ENCODE measurements at places on chromosomes 7 and 10.

DNA sequence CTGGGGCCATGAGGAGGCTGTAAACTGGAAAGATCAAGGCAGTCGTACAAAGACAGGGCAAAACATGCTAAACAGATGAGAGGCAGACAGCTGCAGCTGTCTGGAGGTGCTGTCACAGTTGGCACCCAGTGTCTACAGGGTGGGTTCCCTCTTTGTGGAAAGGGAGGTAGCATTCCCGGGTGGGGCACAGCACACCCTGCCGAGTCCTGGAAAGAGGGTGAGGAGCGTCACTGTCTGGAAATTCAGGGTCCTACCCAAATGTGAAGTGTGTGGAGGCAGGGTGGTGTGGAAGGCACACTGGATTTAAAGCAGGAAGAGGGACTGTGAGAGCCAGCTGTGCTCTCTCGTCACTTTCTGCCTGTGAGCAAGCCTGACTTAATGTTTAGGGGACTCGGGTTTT, 356.2 kb downstream of the SDK1 start:
- no peak for DNase-seq

DNA sequence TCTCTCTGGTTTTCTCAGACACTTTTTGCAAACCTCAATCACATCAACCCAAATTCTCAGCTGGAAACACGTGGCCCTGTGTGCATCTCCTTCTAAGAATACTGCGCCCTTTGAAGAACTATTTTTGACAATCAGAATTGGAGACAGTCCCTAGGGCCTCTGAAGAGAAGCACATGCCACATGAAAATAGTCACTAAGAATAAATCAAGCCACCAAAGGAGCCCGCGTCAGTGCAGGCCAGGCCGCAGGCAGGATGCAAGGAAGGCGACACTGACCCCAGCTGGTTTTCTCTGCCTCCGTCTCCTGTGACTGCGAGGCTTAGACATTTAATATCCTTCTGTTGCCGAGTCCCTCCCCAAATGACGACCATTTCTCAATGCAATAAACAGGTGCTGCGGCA, 88.0 kb upstream of the ADAM12 start:
- no peak for DNase-seq

GRCh38 chr10:846126-846685, 85.3 kb downstream of the LARP4B start:
- DNase-seq = no peak

DNA sequence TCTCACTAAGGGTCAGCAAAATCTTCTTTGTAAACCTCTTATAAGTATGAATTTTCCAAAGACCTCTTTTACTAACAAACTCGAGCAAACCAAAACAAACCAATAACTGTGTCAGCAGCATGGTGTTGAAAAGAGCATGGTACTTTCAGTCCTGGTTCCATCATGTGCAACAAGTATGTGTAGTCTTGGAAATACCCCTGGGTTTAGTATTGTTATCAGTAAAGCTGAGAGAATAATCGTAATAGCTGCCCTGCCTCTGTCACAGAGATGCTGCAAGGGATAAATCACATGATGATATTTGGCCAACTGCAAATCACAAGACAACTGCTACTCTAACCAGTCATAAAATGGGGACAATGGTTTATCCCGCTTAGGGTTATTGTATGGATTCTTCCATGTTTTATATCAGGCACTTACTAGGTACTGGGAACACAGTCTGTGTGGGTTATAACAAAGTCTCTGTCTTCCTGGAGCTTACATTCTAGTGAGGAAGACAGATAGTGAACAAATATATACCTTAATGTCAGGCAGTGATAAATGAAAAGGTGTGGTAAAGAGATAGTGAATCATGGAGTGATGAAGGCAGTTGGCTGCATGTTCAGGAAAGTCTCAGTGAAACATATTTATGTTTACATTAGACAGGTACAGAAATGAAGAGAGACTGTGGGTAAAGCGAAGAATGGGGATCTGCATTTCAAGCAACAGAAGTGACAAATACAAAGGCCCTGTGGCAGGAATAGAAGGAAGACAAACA, 60.5 kb upstream of the C10orf90 start:
- no peak for DNase-seq

DNA sequence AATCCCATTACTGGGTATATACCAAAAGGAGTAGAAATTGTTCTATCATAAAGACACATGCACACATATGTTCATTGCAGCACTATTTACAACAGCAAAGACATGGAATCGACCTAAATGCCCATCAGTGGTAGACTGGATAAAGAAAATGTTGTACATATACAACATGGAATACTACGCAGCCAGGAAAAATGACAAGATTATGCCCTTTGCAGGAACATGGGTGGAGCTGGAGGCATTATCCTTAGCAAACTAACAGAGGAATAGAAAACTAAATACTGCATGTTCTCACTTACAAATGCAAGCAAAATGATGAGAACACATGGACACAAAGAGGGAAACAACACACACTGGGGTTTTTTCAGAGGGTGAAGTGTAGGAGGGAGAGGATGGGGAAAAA, 300.2 kb downstream of the BAMBI start:
- no peak for DNase-seq

DNA sequence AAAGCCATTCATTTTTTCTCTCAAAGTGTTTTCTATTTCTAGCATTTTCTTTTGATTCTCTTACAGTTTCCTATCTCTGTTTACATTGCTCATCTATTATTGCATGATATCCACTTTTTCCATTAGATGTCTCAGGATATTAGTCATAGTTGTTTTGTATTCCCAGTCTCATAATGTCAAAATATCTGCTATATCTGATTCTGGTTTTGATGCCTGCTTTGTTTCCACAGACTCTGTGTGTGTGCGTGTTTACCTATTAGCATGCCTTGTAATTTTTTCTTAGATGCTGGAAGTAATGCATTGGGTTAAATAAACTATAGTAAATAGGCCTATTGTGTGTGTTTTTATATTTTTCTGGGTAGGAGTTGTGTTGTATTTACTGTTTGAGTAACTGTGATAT, 1126.3 kb downstream of the SORCS1 start:
- no peak for DNase-seq

DNA sequence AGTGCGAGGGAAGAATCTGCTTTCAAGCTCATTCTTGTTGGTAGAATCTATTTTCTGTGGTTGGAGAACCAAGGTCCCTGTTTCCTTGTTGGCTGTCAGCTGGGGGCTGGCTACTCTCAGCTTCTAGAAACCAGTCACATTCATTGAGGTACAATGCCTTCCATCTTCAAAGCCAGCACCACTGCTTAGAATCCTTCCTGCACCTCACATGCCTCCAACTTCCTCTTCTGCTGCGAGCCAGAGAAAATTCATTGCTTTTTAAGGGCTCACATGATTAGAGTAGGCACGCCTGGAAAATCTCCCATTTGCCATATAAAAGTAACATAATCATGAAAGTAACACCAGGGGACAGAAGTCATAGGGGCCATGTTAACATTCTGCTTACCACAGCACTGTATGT, 28.7 kb downstream of the TES start:
- DNase-seq = no peak

DNA sequence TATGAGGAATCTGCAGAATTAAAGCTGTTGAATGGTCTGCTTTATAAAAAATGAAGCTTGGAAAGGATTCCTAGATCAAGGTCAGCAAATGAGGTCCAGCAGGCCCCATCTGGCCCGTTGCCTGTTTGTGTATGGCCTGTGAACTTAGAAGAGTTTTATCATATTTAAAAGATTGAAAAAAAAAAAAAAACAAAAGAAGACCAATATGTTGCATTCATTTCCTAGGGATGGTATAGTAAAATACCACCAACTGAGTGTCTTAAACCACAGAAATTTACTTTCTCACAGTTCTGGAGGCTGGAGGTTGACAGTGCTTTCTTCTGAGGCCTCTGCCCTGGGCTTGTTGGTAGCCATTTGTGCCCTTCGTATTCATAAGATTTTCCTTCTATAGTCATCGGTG, 109.2 kb downstream of the PPP1R3A start:
- DNase-seq = no peak

- DNase-seq = no peak
These were observed 18.8 kb downstream of the IFIT3 start for GRCh38 chr10:89346405-89347254.

DNA sequence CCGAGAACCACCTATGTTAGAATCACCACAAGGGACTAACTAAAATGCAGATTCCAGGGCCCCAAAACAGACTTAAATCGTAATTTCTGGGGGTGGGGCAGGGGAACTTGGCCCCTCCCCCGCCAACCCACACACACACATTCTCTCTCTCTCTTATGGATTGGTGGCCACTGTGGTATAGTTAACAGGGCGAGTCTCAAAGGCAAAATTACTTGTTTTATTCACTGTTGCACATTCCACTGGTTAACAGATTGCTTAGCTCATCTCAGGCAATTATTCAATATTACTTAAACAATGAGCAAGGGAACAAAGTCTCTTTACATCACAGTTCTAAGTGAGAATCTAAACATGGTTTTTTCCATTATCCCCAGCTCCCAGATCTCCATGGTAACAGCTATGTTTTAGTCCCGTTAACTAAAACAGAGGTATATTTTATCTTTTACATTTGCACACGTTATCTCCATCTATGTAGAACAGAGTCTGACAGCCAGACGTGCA, 38.5 kb downstream of the IGF2BP3 start:
- DNase-seq = no peak

DNA sequence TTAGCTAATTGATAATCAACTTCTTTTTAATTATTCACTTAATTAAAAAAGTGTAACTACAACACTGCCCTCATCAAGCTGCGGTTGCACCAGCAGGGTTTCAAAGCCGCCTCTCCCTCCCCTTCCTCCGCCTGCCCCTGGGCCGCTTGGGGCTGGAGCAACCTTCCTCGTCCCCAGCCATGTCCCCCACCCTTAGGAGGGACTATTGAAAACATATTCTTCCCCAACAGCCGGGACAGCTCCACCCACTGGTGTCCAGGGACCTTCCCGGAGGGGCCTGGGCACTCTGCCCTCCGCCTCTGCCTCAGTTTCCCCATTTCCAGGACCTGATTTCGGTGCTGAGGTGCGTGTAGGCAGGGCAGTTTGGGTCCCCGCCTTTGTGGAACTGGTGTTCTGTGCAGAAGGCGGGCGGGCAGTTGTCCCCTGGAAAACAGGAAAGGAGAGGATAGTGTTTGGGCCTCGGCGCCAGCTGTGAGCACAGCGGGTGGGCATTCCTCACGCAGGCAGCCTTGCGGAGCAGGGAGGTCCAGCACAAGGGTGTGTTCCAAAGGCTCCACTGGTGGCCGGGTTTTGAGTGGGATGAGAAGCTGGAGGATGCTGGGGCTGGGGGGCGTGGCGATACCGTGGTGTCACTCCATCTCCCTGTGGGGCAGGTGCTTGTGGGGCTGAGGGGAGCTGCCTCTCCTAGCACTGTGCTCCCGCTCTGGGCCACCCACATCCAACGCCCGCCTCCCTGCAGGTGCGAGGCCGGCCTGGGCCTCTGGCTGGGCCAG, 15.7 kb downstream of the UNCX start:
- no peak for DNase-seq

DNA sequence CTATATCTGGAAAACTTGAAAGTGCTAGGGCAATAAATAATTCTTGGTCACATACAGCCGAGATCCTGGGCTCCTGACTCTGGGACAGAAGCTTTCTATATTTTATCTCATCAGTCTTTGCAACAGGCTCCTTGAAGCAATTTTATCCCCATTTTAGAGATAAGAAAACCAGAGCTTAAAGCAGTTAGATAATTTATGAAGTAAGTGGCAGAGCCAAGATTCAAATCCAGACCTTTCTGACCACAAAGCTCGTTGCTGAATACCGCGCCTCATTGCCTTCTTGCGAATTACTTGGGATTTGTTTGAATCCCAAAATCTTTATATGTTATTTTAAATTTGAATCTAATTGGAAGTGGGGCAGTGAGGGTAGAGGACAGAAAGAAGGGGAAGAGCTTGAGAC, 106.0 kb downstream of the TCF7L2 start:
- no peak for DNase-seq

DNA sequence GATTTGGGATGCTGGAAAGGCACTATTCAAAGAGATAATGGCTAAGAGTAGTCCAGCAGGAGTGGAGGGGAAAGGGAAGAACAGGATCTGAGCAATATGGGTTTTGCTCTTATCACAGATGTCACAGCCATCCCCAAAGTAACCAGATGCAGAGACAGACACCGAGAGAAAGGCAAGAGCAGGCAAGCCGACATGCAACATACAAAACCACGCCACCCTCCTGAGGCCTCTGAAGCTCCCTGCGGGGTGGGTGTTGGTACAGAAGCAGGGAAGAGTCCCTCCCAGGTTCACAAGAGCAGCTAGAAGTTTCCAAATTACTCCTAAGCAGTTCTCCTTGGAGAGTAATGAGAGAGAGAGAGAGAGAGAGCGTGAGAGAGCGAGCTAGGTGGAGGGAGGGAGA, 10.8 kb upstream of the C10orf53 start:
- DNase-seq = no peak

- no peak for DNase-seq
These were observed 30.5 kb downstream of the DCLRE1A start for GRCh38 chr10:113823389-113823788.

GRCh38 chr10:31025142-31025541, 6.5 kb downstream of the ZNF438 start:
- DNase-seq = no peak

- no peak for DNase-seq
These were observed 145.4 kb upstream of the ASAH2 start for GRCh38 chr10:50396491-50397311.

- DNase-seq = no peak
These were observed 38.6 kb downstream of the ZNRF2 start for GRCh38 chr7:30323006-30323355.

GRCh38 chr7:27118580-27118979, 12.0 kb downstream of the HOXA4 start:
- DNase-seq = no peak

DNA sequence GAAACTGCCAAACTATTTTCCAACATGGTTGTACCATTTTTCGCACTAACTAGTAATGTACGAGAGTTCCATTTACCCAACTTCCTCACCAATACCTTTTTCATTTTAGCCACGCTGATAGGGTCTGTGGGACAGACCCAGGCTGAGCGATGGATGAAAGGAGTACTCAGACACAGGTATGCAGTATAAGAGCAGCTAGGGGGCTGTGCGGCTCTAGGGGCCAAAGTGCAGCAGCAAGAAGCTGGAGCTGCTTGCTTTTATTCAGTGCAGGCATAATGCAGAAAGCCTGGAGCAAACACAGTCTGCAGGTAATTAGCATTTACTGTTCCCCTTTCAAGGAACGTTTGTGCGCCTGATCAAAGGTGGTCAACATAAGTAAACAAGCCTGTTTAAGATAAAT, 21.0 kb downstream of the UCMA start:
- DNase-seq = no peak

GRCh38 chr10:128664729-128665128, 538.5 kb upstream of the MKI67 start:
- no peak for DNase-seq

DNA sequence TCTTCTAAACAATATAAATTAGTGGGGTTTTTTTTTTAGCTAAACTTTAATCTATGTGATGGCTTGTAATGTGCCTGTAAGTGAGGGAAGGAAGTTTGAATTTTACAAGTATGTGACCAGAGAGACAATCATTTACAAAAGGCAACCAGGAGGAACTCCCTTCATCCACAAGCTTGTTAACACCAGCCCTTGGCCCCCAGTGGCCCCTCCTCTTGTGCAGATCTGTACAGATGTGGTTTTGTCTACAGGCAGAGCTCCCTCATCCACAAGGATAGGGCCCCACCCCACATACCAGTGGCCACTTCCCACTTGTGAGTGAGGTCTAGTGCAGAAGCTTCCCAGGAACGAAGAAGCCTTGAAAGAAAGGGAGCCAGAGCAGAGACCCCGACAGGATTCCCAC, 234.1 kb upstream of the KMT2E start:
- DNase-seq = no peak

GRCh38 chr7:12351843-12352242, 51.8 kb downstream of the VWDE start:
- DNase-seq = no peak
